ENCODE measurements at places on chromosomes 2 and 18.

- DNase-seq = no peak
These were observed 162.7 kb downstream of the FSHR start for GRCh38 chr2:48991415-48992131.

DNA sequence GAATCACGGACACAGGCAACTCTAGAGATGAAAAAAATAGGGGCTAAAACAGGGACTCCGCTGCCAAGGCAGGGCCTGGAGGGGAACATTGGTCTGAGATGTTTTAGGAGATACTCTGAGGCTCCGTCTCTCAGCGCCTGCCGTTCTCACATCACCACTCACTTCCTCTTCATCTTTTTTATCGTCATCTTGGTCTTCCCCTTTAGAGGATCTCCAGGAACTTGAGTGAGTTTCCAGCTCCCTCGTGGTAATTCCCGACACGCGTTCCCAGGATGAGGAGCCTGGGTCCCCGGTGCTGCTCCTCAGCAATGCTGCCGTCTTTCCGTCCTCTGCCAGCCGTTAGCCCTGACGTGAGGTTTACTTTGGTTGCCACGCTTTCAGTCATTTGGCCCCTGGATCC, 16.1 kb downstream of the MLPH start:
- DNase-seq = no peak

DNA sequence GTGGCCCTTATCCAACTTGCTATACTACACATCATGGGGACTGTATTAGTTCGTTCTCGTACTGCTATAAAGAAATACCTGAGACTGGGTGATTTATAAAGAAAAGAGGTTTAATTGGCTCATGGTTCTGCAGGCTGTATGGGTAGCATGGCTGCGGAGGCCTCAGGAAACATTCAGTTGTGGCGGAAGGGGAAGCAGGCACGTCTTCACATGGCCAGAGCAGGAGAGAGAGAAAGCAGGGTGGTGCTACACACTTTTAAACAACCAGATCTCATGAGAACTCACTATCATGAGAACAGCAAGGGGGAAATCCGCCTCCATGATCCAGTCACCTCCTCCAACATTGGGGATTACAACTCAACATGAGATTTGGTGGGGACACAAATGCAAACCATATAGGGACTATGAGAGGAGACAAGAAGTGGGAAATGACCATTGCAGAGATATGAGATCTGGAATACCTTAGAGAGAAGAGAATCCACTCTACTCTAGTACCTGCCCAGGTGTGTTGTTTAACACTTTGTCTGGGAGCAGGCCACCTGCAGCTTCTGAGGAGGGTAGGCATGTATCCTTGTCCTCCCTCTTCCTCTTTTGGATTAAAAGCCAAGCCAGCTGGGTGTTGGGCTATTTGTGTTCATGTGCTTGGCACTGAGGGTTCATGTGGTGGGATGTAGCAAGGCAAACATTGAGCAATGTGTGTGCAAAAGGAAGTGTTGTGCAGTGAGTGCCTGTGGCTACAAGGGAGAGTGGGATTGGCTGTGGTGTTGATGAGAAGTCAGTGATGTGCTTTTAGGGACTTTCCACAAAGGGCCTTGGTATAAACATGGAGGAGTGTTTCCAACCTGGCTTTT, 22.8 kb downstream of the TTLL4 start:
- no peak for DNase-seq

- no peak for DNase-seq
These were observed 4.8 kb downstream of the LIPT1 start for GRCh38 chr2:99159594-99159993.

DNA sequence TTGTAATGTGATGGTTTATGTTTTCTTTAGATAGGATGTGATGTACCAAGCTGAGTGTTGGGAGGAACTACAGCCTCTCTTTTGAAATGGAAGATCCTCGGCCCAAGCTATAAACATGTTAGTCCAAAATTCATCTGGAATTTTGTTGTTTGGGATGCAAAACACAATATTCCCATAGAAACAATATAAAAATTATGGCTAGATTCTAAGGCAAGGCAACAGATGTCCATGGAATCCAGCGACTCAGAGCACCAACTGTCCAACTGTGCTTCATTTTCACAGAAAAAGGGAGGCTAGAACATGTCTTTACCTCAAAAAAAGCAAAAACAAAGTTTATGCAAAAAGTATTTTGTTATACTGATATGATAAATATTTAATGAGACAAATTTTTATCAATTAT, 52.4 kb upstream of the ATP8B1 start:
- DNase-seq = no peak

- DNase-seq = no peak
These were observed 187.9 kb downstream of the VAPA start for GRCh38 chr18:10101729-10102128.

- no peak for DNase-seq
These were observed 58.9 kb downstream of the ADNP2 start for GRCh38 chr18:80167931-80168330.

DNA sequence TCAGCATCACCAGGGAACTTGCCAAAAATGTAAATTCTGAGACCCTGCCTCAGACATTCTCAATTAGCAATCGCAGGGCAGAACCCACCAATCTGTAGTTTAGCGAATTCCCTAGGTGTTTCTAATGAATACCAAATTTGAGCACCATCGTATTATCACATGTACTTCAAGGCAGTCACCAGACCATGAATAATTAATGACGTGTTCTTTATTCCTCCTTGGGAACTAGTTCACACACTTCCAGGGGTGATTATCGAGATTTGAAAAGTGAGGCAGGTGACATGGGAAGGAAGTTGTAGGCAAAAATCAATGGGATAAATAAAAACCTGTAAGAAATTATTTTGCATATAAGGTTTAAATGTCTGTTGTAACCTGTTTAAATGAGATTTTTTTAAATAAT, 102.5 kb upstream of the CRIM1 start:
- no peak for DNase-seq

DNA sequence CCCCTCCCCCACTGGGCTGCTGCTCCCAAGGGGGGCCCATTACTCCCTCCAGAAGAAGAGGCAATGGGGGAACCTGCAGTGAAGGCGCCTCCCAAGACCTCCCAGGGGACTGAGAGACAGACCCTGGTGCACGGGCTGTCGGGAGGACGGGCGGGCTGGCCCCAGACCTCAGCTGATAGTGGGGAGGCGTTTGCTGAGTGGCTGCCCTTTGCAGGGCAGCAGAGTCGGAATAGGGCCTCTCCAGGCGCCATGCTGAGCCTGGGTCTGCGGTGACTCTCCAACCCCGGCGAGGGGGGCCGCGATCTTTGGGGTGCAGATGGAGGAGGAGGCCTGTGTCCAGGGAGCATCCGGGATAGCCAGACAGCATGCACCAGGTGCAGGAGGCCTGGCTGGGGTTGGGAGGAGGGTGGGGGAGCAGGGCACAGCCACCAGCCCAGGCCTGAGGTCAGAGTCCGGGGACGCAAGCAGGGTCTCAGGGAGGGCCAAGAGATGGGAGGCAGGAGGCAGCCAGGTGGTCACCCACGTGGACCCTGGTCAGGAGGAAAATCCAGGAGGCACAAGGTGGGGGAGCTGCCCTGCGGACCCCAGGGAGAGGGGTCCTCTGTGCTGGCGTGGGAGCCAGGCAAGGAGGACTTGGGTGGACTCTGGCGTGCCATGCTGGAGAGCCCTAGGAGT, 11.0 kb downstream of the CROCC2 start:
- no peak for DNase-seq

GRCh38 chr2:205352593-205352992, 329.7 kb upstream of the NRP2 start:
- no peak for DNase-seq

DNA sequence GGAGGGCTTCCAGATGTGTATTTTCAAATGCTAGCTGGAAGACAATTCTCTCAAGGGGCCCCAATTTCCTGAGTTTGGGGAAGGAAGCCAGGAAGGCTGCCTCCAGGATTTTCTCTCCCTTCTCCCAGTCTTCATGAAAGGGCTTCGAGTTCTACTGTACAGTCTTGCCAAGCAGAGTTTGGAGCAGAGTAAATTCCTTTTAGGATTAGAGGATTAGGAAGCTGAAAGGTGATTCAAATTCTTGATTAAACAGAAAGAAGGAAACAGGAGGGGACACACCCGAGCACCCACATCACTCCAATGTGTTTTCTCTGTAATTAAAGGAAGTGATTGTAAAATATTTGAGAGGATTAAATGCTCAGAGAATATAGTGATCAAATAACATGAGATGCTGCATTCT, 217.8 kb downstream of the SETBP1 start:
- DNase-seq = no peak

DNA sequence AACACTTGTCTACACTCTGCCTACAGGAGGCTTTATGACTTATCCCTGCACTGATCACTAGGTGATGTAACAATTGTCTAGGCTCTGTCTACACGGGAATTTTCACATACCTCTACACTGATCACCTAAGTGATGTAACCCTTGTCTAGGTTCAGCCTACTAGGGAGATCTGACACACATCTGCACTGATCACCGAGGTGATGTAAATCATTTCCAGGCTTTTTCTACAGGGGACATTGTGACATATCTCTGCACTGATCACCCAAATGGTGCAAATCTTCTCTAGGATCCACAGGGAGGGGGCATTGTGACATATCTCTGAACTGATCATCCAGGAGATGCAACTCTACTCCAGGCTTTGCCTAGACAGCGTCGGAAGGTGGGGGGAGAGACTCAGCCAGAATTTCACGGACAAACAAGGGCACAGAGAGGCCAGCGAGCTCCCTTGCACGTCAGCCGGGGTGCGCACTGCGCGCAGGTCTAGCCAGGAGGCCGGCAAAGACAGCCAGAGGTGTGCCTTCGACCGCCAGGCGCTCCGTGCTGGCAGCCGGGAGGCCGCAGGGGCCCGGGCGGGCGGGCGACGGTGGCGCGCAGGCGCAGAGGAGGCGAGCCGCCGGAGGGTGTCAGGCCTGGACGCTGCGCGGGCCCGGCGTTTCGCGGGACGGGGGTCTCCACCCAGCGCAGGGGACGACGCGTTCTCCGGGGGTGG, 46.9 kb upstream of the USP14 start:
- DNase-seq = peak; percentile 59

DNA sequence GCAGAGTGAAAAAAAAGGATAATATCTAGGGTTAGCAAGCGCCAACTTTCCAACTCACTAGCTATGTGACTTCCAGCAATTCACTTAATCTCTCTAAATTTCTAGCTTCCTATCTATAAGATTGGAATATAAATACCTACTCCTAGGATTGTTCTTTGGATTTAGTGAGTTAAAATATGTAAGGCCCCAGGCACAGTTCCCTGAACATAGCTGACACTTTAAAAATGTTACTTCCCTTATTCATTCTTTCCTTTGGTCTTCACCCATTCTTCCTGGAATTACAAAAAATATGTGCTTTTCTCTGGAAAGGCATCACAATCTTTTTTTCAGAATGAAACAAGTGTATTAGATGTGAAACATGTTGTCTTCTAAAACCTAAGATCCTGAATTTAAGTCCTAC, 365.7 kb downstream of the RBM43 start:
- DNase-seq = no peak

GRCh38 chr18:13354402-13354801, 135.8 kb downstream of the LDLRAD4 start:
- DNase-seq = no peak

- no peak for DNase-seq
These were observed 34.6 kb upstream of the KLF11 start for GRCh38 chr2:10008809-10009176.

GRCh38 chr18:66495844-66496243, 108.0 kb downstream of the CDH19 start:
- no peak for DNase-seq

- no peak for DNase-seq
These were observed 95.7 kb upstream of the PXDN start for GRCh38 chr2:1840046-1840445.

DNA sequence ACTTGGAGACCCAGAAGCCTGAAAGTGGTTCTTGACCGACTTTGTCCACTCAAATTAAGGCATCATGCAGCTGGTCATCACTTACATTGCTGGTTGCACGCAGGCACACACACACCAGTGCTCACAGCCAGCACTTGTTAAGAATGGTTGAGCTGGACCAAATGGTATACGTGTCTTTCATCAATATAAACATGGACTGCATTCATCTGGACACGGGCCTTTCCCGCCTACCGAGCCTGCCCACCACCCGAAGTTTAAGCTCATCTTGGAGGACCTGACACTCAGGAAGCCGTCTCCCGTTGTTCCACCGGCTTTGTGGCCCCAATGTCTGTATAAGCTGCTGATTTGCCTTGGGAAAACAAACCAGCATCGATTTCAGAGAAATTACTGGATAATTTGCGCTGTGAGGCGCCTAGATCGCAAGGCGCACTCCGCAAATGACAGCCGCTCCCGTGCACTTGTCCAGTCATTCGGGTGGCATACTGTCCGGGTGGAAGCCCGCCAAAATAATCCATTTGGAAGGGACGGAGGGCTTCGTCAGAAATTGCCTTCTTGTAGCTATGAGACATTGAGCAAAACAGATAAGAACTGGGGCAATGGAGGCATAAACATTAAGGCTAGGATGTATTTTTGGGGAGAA, 40.1 kb upstream of the AKAIN1 start:
- no peak for DNase-seq

GRCh38 chr2:165011199-165011598, 55.9 kb upstream of the SLC38A11 start:
- no peak for DNase-seq

DNA sequence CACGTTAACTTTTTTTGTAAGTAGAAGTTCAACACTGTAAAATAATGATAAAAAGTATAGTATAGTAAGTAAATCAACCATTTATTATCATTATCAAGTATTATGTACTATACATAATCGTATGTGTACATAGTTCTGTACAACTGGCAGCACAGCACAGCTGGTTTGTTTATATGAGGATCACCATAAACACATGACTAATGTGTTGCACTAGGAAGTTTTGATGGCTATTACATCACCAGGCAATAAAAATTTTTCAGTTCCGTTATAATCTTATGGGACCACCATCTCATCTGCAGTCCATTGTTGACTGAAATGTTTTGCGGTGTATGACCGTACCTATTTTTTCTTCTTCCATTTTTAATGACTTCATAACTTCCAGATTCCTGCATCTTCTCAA, 39.2 kb upstream of the ZNF385B start:
- DNase-seq = no peak

- DNase-seq = no peak
These were observed 426.9 kb downstream of the CDH2 start for GRCh38 chr18:27750014-27750413.

DNA sequence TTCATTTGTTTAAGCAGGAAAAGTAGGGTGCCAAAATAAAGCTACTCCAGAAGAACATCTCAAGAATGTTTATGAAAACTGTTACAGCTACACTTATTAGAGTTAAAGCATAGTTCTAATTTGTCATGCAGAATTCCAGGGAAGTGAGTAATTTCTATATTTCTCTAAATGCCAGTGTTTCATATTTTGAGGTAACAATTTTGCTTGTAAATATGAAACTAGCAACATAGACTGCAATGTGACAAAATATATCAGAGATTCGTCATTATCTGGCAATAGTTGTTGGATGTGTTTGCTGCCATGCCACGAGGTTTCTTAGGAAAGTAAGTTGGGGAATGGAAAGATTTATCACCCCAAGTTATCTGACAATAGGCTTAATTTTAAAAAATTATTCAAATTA, 424.1 kb upstream of the ZEB2 start:
- DNase-seq = no peak

DNA sequence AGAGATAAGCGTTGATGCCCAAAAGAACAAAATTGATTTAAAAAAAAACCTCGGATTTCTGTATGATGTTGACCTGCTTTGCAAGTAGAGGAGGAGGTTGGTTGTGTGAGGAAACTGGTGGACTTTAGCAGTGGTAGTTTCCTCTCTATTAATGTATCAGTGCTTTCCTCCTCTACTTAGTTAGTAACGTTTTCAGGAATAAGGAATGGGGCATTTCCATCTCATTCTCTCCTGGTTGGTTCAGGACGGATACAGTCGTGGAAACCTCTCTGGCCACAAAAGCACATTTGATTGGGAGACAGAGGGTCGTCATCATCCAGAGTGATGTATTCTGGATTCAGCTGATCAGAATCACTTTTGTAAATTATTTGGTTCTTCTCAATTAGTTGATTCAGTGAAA, 1.5 kb downstream of the FHOD3 start:
- no peak for DNase-seq

Measured in activated CD8-positive, alpha-beta memory T cell treated with anti-CD3 and anti-CD28 coated beads for 1 hour (primary cell).